ENCODE measurements at places on chromosomes 5 and 9.

- DNase-seq, result no peak
Observed at GRCh38 chr9:119284587-119285337, 84.5 kb downstream of the BRINP1 start.

GRCh38 chr9:15529566-15530324, 19.0 kb upstream of the PSIP1 start:
- no peak for DNase-seq

GRCh38 chr9:37931592-37931991, 27.7 kb upstream of the SLC25A51 start:
- DNase-seq, result no peak

GRCh38 chr5:54013556-54014194, 296.7 kb downstream of the ARL15 start:
- DNase-seq, result no peak

DNA sequence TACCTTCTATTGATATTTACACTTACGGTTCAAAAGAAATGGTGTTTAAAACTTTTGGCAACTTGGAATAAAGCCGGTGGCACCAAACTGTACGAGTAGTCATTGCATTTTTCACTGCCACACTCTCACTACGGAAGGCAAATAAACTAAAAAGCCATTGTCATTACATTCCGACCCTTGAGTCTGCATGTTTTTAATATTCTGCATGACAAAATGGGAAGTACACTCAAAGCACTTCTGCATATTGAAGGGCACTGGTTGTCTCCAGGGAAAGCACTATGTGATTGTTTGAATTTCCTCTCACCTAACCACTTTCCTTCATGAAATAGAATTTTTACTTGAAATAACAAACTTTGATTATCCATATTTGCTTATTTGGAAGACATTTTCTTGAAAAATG, 426.3 kb downstream of the CETN3 start:
- DNase-seq, result no peak
